D721Med (cell line): ENCODE measurements at places on chromosomes 4 and X.

GRCh38 chr4:153541456-153542096 is 75.4 kb downstream of the TMEM131L start:
- DNase-seq, result no peak

DNA sequence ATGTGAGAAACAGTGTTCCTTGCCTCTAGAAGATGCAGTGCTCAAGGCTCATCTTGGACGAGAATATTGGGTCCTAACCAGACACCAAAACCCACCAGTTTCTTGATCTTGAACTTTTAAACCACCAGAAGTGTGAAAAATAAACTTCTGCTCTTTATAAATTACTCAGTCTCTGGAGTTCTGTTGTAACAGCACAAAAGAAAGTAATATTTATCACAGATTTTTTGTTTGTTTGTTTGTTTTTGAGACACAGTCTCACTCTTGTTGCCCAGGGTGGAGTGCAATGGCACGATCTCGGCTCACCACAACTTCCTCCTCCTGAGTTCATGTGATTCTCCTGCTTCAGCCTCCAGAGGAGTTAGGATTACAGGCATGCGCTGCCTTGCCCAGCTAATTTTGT is 371.1 kb upstream of the NDST4 start:
- DNase-seq, result no peak

DNA sequence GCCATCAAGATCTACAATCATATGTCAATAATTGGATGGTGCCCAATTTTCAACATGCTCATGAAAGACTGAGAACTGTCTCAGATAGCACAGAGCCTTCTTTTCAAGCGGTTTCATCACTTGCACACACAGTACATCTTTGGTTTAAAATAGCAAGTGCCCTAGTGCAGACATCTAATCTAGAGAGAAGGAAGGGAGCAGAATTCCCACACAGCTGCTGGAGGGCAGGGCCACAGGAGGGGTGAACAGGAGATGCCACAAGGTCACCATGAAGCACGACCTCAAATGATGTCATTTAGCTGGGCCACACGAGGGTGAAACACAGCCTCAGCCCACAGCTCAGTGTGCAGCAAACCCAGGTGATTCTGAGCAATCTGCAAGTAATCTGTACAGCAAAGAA is 24.3 kb downstream of the LEF1 start:
- DNase-seq, result no peak

- no peak for DNase-seq
These were observed 14.1 kb downstream of the GRK4 start for GRCh38 chr4:2977211-2978088.

DNA sequence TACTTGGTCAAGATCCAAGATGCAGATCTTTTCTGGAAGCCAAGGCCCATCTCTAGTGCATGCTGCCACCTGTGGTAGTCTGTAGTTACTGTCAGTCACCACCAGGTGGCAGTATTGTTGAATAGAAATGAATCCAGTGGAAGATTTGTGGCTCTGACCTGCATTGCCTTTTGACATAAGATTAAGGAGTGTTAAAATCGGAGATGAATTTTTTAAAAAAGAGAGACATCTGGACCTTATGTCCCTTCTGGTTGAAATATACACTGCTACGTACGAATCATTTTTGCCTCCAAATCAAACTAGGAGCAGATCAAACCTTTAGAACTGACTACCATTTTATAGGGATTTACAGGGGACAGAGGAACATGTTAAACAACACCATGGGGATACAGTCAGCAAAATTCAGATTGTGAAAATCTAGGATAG is 46.9 kb upstream of the RHOH start:
- DNase-seq, result no peak

- no peak for DNase-seq
These were observed 71.6 kb upstream of the SLC4A4 start for GRCh38 chr4:71267244-71267643.

GRCh38 chr4:3706111-3706511 is 60.1 kb upstream of the ADRA2C start:
- no peak for DNase-seq
